Stimulated activated CD4-positive, alpha-beta T cell treated with anti-CD3 and anti-CD28 coated beads, Interleukin-15, amount 100 ng/mL, for 1 hour (primary cell): ENCODE measurements at places on chromosomes 16 and 17.

GRCh38 chr16:48000622-48001021 is 155.2 kb downstream of the ABCC12 start:
- no peak for DNase-seq

DNA sequence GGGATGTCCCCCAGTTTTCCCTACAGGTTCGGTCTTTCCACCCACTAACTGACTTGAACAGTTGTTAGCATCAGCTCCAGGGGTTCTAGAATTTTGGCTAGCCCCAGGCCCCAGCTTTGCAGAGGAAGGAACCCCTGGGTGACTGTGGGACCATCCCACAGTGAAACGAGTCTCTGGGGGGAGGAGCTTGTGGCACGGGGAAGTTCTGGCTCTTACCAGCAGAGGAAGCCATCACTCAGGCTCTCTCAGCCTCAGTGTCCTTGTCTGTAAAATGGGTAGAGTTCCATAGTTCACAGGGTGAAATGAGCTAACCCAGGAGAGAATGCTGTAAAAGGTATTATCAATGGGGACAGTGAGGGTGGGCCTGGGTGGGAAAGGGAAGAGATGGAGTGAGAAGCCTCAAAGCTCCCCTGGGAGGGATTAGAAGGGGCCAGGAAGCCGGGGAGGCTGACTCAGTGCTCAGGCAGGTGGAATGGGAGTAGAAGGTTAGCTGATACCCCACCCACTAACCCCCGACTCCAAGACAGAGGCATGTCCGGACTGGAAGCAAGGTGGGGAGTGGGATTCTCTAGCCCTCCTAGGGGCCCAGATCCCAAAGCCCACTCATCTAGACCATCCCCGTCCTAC is 30.9 kb upstream of the CDC42EP4 start:
- no peak for DNase-seq

GRCh38 chr17:34647511-34647910 is 68.1 kb downstream of the TMEM132E start:
- DNase-seq: no peak

- DNase-seq: no peak
These were observed 32.1 kb downstream of the CCDC40 start for GRCh38 chr17:80068301-80069222.

- DNase-seq: no peak
These were observed at the start of gene RHBDL3 for GRCh38 chr17:32265192-32265923. TSS of gene RHBDL3 (plus strand) at chr17:32265832. CDS start at chr17:32266190, 358 bp downstream.

GRCh38 chr17:55820675-55821074 is 69.8 kb downstream of the PCTP start:
- DNase-seq: no peak

DNA sequence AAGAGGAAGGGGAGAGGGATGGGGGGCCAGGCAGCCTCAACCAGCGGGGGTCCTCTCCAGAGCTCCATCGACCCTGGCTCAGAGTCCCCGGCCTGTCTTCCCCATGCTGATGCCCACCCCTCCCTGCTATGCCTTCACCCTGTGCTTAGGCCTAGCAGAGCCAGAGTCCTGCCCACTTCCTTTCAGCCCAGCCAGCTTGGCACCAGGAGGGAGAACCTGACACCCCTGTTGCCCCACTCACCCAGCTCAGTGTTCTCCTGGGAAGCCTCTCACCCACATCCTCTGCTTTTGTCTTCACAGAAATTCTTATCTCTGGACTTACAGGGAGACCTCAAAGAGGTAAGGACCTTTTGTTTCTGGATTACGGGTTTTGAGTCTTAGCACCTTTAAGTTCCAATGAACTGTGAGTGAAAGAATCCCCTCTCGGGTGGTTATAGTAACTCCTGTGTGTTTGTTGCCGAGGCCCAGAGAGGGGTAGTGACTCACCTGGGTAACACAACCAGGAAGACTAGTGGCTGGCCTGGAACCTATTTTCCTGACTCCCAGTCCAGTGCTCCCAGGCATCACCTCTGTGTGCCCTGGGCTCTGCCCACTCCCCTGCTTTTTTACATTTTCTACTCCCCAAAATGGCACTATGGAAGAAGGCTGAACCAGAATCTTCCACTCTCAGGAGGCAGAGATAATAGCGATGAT is 53.3 kb downstream of the CES1 start:
- DNase-seq: no peak

- DNase-seq: no peak
These were observed 5.7 kb upstream of the HOXB2 start for GRCh38 chr17:48550502-48551213.

GRCh38 chr16:72427051-72427782 is 255.3 kb upstream of the PMFBP1 start:
- no peak for DNase-seq

DNA sequence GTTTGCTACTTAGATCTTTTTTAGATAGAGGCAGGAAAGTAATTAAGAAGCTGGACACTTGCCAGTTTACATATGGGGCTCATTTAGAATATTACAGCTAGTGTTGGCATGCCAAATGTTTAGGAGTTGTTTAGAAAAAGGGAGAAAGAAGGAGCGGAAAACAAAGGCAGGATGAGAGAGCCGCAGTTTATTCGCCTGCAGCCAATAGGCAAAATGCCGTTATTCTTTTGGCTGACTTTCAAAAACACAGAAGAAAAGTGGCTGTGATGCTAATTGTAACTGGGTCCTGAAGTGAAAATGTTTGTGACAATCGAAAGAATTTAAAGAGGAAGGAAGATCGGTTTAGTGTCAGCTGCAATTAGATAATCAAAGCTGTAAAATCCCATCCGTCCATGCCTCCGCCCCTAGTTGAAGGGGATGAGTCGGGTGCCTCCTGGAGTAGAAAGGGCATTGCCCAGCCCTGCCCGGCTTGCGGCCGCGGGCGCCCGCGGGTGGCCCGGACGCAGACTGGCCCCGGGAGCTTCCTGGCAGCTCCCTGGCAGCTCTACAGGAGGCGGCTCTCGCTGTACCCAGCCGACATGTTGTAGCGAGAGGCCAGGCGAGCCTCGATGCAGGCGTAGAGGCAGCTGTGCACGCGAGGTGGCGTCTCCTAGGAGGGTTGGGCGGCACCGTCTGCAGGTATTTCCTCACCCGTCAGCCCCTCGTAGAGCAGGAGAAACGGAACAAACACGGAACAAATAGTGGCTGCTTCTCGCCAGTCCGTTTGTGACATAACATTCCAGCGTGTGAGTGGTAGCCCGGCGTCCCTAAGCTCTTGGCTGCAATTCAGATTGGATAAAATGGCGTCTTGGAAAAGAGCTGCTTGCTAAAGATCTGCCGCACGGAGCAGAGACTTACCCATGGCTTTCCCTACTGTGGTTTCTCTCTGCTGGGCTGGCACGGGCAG is 82.2 kb downstream of the TNRC6C start:
- no peak for DNase-seq

DNA sequence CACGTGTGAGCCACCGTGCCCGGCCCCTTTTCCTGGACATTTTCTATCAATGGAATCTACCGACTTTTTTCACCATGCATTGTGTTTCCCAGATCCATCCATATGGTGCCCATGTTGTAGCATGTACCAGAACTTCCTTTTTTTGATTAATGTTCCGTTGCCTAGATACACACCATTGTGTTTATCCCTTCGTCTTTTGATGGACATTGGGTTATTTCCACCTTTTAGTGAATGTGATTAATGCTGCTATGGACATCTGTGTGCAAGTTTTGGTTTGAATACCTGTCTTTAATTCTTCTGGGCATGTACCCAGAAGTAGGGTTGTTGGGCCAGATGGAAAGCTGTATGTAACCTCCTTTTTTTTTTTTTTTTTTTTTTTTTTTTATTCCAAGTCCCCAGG is 79.8 kb downstream of the NT5M start:
- no peak for DNase-seq

DNA sequence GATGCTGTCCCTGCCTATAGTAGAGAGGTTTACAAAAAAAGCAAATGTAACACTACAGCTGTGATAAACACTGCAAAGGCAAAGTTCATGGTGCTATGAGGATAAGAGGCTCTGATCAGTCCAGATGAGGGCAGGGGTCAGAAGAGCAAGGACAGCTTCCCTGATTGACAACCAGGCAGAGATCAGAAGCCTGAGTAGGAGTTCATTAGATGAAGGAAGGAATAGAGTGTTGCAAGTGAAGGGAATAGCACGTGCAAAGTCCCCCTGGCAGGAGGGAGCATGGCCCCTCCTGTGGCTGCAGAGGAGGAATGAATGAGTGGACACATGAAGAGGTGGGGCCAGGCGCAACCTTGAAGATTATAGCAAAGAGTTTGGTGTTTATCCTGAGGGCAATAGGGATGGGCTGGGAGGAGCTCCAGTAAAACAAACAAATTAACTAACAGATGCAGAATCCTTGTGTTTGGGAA is 208.4 kb upstream of the IRX5 start:
- DNase-seq: no peak

DNA sequence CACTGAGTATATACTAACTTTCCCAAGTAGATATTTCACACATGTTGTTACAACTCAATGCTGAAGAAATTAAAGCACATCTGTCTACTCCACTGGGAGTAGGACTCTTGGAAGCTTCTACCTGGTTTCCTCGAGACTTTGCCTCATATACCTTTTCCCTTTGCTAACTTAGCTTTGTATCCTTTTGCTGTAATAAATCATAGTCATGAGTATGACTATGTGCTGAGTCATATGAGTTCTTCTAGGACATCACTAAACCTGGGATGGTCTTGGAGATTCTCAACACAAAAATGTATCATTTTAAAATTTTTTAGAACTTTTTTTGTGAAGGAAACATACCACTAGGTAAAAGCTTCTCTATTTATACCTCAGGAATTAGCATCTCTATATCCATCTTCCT is 39.8 kb downstream of the ABCA5 start:
- no peak for DNase-seq

DNA sequence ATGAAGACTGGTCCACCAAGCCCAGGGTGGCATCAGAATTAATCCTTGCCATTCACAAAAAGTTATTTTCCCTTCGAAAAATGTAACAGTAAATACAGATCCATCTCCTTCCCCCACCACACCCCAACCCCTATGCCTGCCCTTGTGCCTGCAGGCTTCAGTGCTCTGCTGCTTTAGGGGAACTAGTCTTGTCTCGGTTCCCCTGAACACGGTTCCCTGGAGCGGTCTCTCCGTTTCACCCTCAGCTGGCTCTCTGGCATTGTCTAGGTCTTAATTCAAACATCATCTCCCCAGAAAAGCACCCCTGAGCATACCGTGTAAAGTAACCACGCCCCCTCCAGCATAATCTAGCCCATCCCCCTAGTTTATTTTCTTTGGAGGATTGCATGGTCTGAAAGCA is 25.8 kb downstream of the EMP2 start:
- no peak for DNase-seq

GRCh38 chr17:79545251-79546005 is 65.4 kb downstream of the RBFOX3 start:
- DNase-seq: no peak

DNA sequence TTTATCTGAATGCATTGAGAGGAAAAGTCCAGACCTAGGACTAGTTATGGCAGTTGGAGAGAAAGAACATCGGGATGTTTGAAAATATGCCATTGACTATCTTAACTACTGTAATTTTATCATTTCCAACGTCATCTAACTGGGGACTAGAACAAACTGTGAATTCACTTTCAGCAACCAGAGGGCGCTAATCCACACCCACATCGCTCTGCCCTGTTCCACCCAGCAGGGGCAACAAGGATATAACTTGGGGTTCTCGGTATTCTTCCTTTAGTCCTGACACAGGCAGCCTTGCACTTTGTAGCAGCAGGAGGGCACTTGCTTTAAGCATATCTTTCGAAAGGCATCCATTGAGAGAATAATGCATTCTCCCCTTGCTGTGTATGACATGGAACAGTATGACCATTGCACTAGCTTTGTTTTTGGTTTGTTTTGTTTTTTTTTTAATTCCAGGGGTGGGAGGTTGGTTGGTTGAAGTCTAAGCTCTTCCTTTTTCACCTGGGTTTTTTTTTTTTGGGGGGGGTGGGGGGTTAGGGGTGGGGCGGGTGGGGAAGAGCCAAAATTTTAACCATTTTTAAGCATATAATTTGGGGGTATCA is 31.5 kb downstream of the SIAH1 start:
- DNase-seq: peak; percentile 22

DNA sequence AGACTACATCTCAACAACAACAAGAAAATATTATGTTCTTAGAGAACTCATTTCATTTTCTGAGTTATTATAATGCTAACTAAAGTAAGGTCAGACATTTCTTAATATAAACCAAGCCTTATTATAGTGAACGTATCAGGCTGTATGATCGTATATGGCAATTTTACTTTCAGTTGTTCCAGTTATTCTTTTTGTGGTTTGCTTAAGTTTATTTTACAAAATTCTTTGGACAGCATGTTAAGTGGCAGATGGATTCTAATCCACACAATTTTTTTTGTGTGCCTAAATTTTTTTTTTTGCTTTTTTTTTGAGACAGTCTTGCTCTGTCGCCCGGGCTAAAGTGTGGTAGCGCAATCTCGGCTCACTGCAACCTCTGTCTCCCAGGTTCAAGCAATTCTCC is 59.0 kb downstream of the VMP1 start:
- DNase-seq: no peak
